SJSA1 (cell line): ENCODE measurements at places on chromosomes 13 and 19.
A peak's percentile ranks its signal among the peaks of the same experiment; 100 is the strongest.

GRCh38 chr13:41673640-41674039 is 216.3 kb downstream of the RGCC start:
- no peak for DNase-seq

DNA sequence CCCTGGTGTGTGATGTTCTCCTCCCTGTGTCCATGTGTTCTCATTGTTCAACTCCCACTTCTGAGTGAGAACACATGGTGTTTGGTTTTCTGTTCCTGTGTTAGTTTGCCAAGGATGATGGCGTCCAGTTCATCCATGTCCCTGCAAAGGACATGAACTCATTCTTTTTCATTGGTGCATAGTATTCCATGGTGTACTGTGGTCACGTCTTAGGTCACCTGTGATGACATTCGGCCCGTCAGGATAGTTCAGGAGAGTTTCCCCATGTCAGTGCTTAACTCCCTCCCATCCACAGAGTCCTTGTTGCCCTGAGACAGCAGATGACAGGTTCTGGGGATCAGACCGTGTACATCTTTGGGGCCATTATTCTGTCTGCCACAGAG is 8.6 kb downstream of the ZNF444 start:
- no peak for DNase-seq

DNA sequence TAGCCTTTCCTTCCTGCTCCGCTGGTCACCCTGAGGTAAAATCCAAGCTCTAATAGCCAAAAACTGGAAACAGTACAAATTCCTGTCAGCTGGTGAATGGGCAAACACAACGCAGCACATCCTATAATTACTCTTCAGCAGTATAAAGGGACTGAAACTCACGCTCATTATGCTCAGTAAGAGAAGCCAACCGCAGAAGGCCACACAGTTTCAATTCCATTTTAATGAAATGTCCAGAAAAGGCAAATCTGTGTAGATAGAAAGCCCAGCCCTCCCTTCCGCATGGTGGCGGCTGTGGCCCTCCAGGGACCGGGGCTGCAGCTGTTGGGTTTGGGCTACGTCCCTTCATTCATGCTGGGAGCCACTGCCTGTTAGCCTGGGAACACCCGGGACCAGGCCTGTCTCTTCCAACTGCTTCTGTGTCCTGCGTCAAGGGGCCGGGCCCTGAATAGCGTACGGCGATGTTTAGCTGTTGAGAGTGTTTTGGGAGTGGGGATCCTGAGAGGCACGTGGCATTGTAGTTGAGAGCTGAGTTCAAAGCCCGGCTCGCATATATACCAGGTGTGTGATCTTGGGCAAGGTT is 23.5 kb downstream of the NKPD1 start:
- no peak for DNase-seq

DNA sequence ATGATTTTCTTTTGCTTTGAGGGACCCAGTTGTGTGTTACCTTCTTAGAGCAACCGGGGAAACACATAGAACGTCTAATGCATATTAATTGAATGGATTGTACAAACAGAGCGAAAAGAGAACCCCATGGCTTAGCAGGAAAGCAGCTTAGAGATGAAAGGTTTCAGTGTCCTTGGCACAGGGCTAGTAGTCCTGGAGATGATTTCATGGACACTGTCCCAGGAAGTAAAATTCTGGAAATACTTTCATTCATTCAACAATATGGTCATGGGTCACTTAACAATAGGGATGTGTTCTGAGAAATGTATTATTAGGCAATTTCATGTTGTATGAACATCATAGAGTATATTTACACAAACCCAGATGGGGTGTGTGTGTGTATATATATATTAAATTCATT is 9.7 kb upstream of the FUT2 start:
- no peak for DNase-seq

- DNase-seq, result no peak
Measured at GRCh38 chr19:32020538-32020937, 324.9 kb upstream of the ZNF507 start.

DNA sequence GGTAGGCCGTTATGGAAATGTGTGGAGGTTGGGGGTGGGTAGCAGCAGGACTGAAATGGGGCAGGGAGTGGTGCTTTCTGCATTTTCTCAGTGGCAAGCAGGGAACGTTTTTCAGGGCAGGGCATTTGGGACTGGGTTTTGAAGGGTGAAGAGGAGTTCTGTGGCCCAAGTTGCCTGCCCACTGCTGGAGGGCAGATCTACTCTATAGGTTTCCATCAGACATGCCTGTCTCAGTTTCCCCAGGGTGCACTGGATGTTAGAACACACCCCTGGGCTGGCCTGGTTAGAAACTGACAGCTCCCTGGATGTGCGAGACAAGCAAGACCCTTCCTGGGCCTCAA is 870 bp upstream of the GRIN3B start:
- DNase-seq, result no peak

DNA sequence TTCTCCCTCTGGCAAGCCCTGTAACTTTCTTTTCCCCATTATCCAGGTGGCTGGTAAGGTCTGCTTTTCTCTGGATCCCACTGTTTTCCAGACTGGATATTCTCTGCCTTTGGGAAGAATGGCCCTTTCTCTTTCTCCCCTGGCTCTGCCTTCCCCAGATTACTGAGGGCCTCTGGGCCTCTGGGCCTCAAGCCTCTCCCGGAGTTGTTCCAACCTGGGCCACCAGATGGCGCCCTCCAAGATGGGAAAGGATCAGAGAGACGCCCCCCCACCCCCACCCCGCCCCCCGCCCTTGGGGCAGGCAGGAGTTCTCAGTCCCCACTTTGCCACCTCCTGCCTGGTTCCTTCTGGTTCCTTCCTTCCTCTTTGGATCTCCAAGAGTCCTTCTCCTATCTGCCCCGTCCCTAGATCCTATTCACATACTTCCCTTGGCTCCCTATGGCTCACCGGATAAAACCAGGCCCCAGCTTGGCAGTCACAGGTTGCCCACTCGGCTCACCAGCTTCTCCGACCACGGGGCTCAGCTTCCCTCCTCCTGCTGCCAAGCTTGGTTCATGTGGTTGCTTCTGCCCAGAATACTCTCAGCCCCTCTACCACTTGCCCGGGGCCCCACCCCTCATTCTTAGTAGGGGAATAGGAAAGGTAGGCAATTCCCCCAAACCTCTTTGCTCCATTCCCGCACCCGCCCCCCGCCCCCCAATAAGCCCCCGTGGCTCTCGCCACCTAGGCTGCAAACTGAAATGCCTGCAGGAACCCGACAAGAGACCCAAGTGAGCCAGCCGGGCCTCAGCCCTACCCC is 13.1 kb downstream of the EPS8L1 start:
- peak; percentile 69 for DNase-seq

- no peak for DNase-seq
Measured at GRCh38 chr13:54287062-54287764, 1258.6 kb downstream of the OLFM4 start.

DNA sequence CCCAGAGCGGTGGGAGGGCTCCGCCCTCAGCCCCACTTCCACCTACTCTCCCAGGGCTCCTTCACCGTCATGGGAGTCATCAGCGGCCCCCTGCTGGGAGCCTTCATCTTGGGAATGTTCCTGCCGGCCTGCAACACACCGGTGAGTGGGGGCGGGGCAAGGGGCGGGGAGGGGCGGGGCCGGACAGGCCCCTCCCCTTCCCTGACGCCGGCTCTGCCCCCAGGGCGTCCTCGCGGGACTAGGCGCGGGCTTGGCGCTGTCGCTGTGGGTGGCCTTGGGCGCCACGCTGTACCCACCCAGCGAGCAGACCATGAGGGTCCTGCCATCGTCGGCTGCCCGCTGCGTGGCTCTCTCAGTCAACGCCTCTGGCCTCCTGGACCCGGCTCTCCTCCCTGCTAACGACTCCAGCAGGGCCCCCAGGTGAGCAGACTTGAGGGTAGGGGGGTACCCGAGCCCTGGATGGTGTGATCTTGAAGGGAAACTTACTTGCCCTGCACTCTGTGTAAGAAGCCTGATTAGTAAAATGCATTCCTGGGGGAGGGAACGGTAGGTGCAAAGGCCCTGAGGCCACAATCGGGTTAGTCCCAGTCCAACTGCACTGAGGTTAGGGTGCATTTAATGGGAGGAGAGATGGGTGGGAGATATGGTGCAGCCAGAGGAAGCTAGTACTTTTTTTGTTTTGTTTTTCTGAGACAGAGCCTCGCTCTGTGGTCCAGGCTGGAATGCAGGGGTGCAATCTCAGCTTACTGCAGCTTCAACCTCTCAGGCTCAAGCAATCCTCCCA is 12.1 kb downstream of the SLC5A5 start:
- no peak for DNase-seq

GRCh38 chr19:30328096-30328495 is 44.1 kb upstream of the ZNF536 start:
- DNase-seq, result no peak

DNA sequence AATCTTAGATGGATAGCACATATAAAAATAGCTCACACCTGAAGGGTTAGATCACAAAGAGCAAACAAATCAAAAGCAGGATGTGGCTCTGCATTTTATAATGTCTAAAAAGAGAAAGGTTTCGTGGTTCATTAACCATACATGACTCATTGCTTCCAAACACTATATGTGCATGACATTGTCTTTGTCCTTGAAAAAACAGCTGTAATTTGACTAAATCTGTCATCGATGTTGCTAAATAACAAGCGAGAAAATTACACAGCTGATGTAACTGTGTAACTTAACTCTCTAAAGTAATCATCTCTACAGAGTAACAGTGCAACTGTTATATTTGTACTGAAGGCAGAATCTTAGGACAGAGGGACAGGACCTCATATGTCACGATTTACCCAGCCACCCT is 383.1 kb upstream of the GPC6 start:
- DNase-seq, result peak; percentile 77

DNA sequence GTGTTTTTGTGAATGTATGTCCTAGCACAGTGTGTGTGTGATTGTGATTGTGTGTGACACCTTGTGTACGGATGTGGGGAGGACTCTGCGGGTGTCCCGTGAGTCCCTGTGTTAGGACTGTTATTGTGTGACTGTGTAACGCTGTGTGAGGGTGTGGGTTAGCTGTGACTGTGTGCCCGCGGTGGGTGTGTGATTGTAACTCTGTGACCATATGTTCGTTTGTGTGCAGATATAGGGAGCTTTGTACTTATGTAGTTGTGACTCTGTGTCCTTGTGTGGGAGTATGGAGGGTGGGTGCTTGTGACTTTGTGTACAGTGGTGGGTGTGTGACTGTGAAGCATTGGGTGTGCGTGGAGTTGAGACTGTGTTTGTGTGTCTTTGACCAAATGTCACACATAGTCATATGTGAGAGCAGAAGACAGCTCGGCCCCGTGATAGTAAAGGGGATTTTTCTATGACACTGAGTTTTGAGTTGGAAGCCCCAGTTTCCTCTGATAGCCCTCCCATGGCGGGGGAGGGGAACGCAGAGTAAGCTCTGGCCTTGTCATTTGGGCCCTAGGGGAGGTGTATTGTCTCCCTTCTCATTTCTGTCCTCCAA is 949 bp upstream of the ZNF260 start:
- no peak for DNase-seq

DNA sequence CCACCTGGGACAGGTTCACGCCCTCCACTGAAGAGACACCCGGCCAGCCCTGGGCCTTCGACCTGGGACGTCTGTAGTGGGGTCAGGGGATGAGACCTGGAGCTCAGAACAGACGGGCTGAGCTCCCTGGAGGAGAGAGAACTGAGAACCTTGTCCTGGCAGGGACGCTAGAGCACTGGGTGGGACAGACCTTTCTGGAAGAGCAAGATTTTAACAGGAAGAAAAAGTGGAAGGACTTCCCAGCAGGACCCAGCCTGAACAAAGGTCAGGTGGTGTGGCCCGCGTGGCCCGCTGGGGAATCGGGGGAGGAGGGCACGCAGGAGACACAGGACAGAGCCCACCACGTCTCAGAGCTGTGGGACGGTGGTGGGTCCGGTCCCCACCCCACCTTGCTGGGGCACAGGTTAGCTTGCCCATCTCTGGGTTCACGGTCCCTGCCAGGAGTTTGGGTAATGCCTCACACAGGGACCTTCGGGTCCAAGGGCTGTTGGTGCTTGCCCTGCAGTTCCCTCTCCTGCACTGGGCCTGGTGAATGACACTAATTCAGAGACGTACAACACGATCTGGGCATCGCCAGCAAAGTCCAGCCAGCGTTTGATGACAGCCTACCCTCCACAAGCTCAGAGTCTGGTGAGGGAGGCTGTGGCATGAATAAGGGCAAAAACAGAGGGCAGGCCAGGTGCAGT is 1.2 kb upstream of the EFNA2 start:
- DNase-seq, result no peak

GRCh38 chr13:100520936-100521850 is 67.4 kb downstream of the GGACT start:
- no peak for DNase-seq

- DNase-seq, result no peak
Measured at GRCh38 chr19:48598996-48599700, 7.4 kb upstream of the SPACA4 start.

DNA sequence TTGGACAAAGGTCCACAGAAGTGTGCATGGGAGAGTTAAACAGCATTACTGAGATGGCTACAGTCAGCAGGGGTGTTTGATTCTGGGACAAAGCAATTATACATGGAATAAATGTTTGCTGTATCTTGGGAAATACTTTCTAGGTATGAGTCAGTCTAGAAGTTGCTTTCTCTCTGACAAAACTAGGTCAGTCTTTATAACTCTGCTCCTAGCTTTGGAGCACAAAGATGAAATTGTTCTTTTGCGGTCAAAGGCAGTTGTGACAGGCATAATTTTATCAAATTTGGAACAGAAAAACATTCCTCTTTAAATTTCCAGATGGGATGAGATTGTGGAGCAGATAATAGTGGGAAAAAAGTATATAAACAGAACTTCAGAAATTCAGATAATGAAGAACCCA is 1045.4 kb upstream of the MIR17HG start:
- DNase-seq, result no peak

DNA sequence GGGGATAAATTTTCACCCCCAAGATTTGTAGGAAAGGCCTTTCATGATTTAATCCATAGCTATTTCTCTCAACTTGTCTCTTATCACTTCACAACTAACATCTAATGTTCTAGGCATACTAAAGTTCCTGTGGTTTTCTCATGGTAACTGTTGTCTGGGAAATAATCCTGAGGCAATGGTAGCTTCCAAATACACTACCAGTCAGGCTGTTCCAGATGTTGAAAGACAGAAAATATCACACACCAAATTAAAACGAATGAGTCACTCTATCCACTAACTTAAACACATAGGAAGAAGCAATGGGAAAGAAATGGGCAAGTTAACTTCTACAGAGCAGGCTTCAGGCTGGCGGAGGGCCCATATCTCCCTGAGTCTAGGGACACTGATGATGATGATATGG is 77.7 kb upstream of the MYO16 start:
- DNase-seq, result no peak

DNA sequence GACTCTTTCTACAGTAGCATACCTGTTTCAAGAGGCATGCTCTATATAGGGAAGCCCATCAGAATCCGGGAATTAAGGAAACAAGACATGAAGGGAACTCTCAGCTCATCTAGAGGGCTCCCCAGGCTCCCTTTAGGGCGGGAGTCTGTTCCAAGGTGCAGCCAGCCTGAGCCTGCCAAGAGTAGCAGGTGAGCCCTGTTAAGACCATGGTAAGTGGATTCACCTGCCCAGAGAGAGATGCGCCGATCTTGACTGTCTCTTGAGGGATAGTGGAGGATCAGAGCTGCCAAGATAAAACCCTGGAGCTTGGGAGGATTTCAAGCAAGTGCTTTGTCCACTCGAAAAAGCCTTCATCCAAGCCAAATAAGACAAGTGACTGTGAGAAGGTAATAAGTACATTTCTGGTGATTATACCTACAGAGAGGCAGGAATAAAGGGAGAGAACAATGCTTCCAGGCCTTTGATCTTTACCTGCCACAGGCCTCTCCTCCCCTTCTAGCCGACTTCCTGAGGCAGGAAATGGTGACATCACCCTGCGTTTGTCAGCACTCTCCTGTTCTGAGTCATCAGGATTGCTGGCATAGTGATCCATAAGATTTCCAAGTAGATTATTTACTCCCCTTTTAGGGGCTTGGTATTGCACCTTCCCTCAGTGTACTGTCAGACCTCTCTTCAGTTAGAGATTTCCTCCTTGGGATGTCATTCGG is 31.5 kb downstream of the KLF5 start:
- DNase-seq, result peak; percentile 26

GRCh38 chr13:49567491-49567890 is 17.9 kb downstream of the RCBTB1 start:
- no peak for DNase-seq
